ENCODE measurements at places on chromosomes 4 and X. TPM values are rescaled to one million over a fixed set of nuclear protein-coding genes. Genes with fewer than 3 reads are reported as not detected.

The AVPR2 gene
- not detected for total RNA-seq

The TRIML2 gene
- not detected for total RNA-seq

The SOD3 gene
- not detected for total RNA-seq

The AMER1 gene
- 1.5 TPM for total RNA-seq

The FGFBP1 gene
- 31.1 TPM for total RNA-seq

The PAGE2 gene
- total RNA-seq, result not detected

The GCNA gene
- total RNA-seq, result 1.6 TPM

The VCX2 gene
- total RNA-seq, result not detected

The CT47A1 gene
- total RNA-seq, result not detected

The PRICKLE3 gene
- 12.1 TPM for total RNA-seq

The TIMP1 gene
- total RNA-seq, result 32.0 TPM

The SERTM2 gene
- under 0.01 TPM for total RNA-seq

The DNAJB14 gene
- 32.9 TPM for total RNA-seq

The SORCS2 gene
- total RNA-seq, result under 0.01 TPM

The RTL9 gene
- total RNA-seq, result not detected

GRCh38 chr4:35025152-35025834, 1219.0 kb downstream of the ARAP2 start:
- no peak for DNase-seq

DNA sequence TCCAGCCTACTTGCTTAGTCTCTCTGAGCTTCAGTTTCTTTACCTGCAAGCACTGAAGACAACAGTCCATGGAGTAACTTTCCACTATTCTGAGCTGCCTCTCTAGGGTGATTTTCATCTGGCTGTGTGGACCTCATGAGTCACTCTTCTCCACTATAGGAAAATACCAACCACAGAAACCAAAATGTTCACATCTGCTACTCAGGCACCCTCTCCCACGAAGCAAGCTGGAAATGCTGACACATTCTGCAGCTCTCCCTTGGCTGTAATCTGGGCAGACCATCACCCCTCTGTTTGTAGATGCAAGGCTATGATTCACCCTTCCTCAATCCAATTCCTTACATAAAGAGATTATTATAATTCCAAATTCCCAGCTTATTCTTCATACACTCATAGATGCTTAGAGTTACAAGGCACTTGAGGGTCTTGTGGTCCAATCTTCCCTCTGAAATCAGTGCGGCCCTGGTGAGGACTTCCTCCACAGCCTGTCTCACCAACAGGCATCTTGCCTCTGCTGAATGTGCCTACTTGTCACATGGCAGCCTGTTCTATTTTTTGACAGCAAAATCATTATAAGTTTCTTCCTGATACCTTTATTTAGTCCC, 97.0 kb upstream of the LNX1 start:
- DNase-seq, result peak; percentile 78

- DNase-seq, result no peak
Observed at GRCh38 chrX:82127228-82128123, 925.6 kb downstream of the SH3BGRL start.

DNA sequence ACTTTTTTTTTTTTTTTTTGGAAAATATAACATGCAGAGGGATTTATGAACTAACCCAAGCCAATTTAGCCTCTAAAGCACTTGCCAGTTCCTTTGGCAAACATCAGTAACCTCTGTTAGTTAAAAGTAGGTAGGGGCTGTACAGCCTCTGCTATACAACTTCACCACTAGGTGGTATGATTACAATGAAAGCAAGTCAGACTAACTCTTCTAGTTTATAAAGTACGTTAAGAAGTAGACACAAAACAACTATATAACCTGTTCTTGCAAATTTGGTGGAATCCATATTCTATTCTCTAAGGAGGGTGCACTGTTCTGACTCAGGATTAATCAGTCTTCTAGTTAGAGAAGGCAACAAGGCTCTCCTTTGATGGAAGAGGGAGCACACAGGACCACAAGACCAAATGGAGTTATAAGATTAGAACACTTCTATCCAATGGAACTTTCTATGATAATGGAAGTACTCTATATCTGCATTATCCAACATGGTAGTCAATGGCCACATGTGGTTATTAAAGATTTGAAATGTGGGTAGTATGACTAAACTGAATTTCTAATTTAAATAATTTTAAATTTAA, 12.8 kb downstream of the AIMP1 start:
- peak; percentile 56 for DNase-seq

DNA sequence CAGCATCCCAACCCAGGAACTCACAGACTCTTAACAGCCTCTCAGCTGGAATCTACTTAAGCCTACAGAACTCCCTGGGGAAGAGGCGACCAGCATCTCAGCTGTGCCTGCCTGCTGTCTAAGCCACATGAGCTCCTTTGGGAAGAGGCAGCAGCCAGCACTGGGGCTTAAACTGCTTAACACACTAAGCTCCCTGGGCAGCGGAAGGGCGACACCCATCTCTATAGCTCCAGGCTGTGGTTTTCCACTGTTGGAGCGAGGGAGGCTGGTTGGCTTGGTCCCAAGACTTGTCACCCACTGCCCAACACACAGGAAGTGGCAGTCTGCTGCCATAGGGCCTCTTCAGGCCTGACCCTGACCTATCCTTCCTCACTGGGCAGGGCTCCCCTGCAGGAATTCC, 1544.1 kb upstream of the ADGRL3 start:
- DNase-seq, result no peak

GRCh38 chrX:69196666-69197065, 31.4 kb upstream of the PJA1 start:
- no peak for DNase-seq

DNA sequence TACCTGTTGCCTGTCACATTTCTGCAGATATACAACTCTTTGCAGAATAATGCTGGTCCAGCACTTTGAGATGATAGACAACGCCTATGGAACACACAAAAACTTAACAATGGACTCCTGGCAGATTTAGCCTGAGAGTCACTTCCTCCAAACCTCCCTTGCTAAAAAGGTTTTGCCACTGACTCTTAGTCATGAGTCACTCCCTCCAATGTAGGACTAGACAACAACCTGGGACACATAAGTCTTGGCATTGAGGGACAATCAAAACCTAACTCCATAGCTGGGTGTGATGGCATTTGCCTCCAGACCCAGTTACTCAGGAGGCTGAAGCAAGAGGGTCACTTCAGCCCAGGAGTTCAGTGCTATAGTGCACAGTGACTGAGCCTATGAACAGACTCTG, 22.0 kb upstream of the EIF4E start:
- DNase-seq, result peak; percentile 69

- peak; percentile 50 for DNase-seq
Observed at GRCh38 chr4:17941731-17942130, 79.8 kb downstream of the LCORL start.

GRCh38 chrX:109782994-109783700, 50.1 kb upstream of the ACSL4 start:
- DNase-seq, result no peak

GRCh38 chrX:147827070-147827469, 84.6 kb upstream of the FMR1 start:
- DNase-seq, result no peak

- no peak for DNase-seq
Observed at GRCh38 chr4:75924309-75924827, 16.4 kb downstream of the NAAA start.

DNA sequence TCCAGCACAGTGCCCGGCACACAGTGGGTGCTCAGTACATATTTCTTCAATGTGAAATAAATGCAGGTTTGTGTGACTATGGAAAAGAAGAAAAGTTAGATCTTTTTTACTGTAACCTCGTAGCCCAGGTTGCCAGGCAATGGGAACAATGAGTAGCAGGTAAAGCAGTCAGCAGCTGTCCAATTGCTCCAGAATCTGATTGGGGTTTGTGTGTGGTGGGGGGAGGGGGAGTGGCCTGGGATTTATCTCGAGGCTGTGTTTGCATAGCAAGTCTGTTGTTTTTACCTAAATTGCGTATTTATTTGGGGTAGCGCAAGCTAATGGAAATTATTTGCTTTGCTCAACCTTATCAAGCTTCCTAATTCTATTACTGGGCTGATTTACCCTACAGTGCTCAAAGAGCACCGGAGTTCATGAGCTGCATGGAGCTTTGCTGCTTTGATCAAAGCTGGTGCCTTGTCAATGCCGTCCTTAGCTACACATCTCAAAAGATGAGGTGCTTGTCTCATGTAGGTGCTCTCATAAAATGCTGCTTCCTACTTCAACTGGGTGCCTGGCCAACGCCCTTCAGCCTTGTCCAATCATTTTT, 145.0 kb upstream of the DGKK start:
- no peak for DNase-seq

- DNase-seq, result no peak
Observed at GRCh38 chrX:155985208-155985607, 12.3 kb upstream of the IL9R start.

GRCh38 chrX:119729408-119730201, 28.8 kb upstream of the SOWAHD start:
- peak; percentile 52 for DNase-seq

- no peak for DNase-seq
Observed at GRCh38 chrX:118503260-118504041, 7.8 kb downstream of the DOCK11 start.

DNA sequence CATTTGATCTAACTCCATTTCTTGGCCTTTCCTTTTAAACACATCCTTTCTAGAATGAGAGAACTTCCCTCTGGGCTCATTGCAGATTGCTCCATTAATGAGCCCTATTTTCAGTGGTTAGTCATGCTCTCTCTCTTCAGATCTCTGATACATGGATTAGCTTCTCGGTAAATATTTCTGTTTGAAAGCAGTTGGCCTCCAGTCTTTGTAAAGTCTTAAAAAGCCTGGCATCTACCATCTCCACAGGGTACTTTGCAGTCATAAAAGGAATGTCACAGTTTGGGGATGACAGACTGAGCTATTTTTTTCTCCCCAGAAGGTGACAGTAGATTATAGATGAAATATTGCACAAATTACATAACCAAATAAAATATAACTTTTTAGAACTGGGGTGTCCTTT, 72.7 kb downstream of the UNC5C start:
- no peak for DNase-seq

DNA sequence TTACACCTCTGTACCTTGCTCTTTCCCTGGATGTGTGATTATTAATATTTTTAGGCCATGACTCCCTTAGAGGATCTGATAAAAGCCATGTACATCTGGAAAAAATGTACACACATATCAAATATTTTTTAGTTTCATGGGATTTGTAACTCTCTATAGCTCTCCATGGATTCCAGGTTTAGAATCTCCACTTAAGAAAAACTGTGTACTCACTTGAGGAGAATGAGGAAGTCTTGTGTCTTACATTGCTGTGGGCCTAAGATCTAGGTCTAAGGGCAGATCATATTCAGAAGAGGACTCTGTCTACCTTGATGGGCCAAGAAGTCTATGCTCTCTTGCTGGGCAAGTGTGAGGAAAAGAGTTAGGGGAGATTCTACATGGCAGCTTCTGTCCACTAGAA, 98.0 kb downstream of the RRAGB start:
- DNase-seq, result no peak

DNA sequence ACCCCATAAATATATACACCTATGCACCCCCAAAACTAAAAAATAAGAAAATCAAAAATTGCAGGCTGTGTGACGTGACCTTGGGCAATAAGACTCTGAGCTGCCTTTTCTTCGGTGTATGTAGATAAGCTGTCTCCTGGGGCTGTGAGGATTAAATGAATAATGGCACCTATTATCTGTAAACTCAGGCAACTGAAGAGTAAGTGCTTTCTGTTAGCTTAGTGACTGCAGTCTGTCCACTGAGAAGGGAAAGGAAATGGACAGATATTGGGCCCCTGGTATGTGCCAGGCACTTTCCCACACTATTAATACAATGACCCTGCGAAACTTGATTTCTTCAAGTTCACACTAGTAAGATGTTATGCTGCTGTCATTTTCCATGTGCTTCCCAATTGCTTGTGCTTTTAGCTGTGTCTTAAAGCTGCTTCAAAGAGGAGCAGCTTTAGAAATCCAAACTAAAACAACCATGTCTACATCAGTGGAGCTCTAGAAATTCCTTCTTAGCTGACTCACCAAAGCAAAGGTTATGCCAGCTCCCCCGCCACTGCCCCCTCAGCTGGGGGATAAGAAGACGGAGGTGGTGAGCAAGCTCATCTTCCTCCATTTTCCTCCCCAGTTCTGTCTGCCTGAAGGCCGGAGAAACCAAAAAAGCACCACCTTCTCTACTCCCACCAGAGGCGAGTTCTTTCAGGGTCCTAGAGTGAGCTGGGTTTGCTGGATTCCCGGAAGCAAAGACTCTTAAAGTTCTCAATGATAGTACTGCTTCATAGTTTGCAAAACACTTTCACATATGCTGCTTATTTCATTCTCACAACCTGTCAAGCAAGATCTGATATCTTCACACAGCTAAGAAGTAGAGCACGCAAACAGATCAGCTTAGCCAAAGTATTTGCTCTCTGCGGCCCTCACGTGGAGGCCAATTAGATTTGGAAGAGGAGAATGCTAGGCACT, 8.8 kb upstream of the DGAT2L6 start:
- peak; percentile 44 for DNase-seq

DNA sequence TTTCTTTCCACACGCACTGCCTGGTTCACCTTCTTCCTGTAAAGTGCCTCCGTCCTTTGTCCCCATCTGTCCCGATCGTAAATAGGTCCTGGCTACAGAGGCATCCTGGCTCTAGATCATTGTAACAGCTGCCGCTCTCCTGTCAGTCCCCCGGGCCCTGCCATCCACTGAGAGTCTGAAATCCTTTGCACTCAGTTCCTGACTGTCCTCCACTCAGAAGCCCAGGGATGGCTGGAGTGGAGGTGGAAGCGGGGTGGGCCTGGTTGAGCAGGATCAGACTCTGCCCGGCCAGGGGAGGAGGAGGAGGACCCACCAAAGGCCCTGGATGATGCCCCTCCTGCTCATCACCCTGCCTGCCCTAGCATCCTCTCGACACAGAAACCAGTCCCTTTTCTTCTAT, 29.8 kb downstream of the PIGG start:
- DNase-seq, result no peak

DNA sequence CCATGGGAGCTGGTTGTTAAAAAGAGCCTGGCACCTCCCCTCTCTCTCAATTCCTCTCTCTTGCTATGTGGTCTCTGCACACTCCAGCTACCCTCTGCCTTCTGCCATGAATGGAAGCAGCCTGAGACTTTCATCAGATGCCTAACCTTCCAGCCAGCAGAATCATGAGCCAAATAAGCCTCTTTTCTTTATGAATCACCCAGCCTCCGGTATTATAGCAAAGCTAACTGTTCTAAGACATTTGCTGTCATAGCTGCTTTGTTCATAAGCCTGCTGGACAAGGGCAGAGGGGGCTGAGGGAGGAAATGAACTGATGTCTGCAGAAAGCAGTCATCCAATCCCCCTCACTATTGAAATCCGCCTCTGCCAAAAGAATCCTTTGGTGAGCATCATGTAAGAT, 196.7 kb downstream of the ZNF330 start:
- no peak for DNase-seq

DNA sequence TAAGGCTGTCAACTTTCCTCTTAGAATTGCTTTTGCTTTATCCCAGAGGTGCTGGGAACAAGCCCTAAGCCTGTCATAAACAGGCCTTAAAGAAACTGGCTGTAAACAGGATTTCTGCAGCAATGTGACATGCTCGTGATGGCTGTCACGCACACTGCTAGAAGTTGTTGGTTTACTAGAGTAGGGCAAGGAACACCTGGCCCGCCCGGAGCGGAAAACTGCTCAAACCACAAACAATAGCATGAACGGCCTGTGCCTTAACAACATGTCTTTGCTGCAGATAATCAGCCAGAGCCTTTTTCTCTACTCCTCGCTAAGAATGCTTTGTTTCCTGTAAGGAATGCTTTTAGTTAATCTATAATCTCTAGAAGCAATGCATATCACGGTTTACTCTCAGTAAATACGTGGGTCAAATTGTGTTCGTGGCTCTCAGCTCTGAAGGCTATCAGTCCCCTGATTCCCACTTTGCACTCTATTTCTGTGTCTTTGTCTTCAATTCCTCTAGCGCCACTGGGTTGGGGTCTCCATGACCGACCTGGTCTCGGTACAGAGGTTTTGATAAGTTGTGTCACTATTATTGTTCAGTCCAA, 318.3 kb downstream of the GLUD2 start:
- no peak for DNase-seq

GRCh38 chrX:37846934-37847732, at the start of gene DYNLT3:
DYNLT3 (minus strand) TSS chrX:37847571; CDS start chrX:37847510, 61 bp downstream.
- peak; percentile 58 for DNase-seq
